ENCODE measurements at places on chromosomes 4 and X.

GRCh38 chr4:14023036-14023435 lies 395.5 kb upstream of the BOD1L1 start:
- no peak for DNase-seq

GRCh38 chr4:13543839-13544605 lies at the start of gene NKX3-2:
Gene NKX3-2, minus strand, starts transcription at chr4:13544508. Its CDS starts 94 bp downstream, at chr4:13544414.
- no peak for DNase-seq

- no peak for DNase-seq
Measured at GRCh38 chrX:69556060-69557011, 52.2 kb downstream of the NALF2 start.

DNA sequence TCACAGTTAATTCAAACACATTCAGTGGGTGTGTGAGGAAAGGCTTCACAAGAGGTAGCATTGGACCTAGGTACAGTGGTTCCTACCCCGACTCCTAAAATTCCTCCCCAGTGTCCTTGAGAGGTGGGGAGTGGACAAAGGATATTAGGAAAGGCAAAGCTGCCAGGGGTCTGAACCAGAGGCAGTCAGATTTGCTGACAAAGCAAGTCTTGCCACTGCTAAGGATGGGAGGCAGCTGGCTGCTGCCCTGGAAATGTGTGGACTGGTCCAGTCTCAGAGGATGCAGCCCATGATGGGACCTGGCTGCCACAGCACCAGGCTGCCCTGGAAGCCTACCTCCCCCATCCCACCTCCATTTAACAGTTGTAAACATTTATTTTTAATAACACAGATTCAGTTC lies 4.1 kb upstream of the PHF8 start:
- no peak for DNase-seq

- DNase-seq: no peak
Measured at GRCh38 chr4:5101571-5101970, 50.3 kb downstream of the STK32B start.

DNA sequence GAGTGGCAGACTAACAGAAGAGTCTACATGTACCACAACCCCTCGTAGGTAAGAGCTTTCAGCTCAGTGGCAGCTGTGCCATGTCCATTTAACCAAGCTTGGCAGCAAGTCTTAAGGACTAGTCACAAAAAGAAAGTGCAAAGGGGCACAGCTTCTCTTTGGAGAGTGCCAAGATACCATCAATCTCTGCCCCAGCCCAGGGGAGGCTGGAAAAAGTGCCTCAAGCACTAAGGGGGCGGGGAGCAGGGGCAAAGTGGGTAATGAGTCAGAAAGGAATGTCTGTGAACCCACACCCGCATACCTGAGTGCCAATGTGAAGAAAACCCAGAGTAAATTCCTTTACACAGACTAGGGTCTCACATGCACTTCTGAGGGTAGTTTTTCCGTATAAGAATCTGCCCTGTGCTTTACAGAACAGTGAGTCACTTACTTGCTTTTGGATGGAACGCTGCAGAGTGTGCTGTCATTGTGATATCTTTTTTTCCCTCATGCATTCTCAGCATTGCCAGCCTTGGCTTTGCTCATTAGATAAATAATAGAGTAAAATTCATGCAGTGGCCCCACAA lies 219.8 kb downstream of the ZNF674 start:
- DNase-seq: no peak

DNA sequence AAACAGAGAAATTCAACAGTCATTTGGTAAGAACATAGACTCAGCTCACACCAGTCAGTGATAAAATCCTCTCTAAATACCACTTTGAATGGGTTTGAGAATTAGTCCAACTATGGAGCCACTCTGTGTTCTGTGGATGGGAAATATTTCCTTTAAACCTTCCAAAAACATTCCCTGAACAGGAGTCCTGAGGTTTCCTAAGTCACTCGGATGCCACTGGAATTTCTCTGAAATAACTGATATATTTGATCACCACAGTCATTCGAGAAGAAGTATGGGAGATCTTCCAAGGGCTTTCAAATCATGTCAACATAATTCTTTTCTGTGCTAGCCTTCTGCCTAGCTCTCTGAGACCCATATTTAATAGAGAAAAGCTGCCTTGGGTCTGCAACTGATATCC lies 958.6 kb downstream of the STIM2 start:
- DNase-seq: no peak

DNA sequence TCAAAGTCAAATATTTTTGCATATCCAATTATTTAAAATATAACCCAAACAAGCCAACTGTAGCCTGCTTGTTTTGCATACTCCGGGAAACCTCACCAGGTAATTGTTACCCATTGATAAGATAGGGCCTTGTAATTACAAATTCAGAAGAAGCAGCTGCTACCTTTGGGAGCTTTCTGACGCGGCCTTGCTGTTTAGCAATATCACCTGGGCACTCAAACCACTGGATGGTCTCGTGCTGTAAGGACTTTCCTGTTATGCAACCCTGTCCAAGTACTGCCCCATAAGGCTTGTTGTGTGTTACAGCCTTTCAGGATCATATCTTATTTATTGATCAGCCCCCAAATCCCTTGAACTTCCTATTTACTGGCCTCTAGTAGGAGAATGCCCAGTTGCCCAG lies 52.1 kb downstream of the HS3ST1 start:
- DNase-seq: no peak

- no peak for DNase-seq
Measured at GRCh38 chr4:173547889-173548288, 17.9 kb upstream of the HAND2 start.

DNA sequence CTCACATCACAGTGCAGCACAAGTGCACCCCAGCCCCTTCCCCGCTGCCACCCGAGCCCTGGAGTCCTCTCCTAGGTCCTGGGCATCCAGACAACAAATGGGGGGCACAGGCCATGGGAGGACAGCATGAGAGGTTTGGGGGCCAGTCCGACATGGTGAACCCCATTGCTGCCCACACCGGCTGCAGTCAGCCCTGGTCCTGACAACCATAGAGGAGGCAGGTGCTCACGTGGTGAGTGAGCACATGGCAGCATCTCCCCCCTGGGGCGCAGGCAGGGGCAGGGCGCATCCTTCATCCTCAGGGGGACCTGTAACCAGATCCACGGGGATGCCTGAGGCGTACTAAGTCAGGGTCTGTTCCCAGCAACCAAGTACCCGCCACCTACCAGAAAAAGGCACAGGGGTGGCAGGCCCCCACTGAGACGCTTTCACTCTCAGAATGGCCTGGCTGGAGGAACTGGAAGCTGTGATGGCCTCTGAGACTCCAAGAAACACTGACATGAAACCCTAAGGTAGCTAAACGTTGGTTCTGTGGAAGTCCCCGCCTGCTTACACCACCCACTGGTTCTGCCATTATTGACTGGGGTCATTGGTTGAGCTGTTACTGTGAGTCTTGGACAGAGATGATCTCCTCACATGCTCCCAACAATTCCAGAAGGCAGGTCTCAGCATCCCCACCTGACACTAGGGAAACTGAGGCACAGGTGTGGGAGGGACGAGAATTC lies 6.5 kb downstream of the ZFYVE28 start:
- DNase-seq: no peak

DNA sequence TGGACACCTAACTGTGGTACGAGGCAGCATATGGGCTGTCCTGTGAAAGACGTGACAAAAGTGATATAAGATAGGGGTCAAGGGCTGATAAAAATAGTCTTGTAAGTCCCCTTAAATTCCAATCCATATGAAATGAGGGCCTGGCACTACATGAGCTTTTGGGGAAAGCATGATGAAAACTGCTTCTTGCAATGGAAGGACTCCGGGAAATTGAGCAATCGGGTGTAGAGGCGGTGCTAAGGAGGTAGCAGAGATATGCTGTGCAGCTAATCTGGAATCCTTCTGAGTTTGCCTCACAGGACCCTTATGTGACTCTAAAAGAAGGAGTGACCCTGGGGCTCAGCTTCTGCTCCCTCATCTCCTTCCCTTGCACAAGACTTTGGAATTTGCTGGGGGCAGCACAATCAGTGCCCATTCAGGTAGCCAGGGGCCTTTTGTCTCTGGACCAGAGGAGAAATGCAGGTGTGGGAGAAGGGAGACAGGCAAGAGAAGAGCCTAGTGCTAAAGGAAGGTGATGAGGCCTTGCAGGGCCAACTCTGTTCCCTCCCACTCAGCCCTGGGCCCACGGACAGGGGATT lies 12.8 kb downstream of the CLDN2 start:
- DNase-seq: no peak

DNA sequence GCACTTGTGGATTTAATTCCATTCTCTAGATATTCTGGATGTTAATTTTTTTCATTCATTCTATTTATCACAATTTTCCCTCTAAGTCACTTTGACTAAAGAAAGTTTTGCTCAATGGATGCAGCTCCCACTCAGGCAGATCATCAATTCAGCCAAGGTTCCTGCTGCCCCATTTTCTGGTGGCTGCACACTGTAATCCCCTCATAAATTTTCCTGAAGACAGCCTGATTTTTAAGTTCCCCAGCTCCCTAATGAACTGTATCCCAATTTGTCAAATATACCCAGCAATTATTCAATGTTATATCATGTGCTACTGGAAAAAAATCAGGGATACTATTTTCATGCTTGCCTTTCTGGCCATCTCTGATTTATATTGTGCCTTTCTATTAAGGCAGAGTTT lies 61.2 kb downstream of the SCD5 start:
- no peak for DNase-seq

GRCh38 chr4:86775061-86775460 lies 74.1 kb downstream of the SLC10A6 start:
- DNase-seq: no peak

DNA sequence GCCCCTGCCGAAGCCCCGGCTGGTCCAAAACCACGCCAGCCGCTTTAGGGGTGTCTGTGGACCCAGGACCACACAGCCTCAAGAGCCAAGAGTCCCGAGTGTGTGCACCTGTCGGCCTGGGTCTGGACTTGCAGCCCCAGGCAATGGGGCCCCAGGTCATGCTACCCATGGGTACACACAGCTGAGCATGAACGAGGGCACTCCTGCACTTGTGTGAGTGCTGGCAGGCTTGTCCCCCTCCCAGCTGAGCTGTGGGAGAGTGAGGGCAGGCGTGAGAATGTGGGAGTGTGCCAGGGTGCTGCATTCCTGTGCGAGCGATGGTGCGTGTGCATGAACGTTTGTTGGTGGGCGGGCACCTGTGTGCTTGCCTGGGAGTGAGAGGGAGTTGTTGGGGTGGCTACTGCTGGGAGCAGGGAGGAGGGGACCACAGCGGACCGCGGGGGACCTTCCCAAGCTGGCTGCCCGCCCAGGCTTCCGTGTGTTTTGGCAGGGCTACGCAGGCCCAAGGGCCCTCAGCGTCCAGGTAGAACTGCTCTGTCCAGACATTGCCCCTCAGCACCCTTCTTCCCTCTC lies 30.8 kb downstream of the BLOC1S4 start:
- DNase-seq: no peak

Measured in common myeloid progenitor, CD34-positive (primary cell).